ENCODE measurements at places on chromosomes 5 and 9.

DNA sequence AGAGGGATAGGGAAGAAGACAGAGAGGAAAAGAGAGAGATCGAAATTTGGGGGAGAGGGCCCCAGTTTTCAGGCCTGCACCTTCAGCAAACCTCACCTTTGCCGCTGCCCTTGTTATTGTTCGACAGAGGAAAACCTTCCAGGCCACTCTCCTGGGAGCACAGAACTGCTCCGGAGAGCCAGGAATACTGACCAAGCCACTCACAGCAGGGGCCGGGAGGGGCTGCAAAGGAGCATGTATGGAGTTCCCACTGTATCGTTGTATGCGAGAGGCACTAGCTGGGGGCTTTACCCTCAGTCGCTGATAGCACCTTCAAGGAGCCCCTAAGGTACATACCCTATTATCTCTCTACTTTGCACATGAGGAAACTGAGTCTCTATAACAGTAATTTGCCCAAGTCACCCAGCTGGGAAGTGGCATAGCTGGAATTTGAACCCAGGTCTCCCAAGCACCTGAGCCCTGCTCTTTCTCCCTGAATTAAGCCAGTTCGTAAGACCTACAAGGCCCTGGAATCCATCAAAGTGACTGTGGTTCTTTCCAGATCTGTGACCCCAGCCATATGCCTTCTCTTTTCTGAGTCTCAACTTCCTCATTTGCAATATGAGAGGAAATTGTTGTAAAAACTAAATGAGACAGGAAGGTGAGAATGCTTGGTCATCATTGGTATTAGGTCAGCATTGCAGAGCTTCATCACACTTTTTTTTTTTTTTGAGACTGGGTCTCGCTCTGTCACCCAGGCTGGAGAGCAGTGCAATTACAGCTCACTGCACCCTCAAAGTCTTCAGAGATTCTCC is 21.0 kb upstream of the FOXE1 start:
- no peak for DNase-seq

DNA sequence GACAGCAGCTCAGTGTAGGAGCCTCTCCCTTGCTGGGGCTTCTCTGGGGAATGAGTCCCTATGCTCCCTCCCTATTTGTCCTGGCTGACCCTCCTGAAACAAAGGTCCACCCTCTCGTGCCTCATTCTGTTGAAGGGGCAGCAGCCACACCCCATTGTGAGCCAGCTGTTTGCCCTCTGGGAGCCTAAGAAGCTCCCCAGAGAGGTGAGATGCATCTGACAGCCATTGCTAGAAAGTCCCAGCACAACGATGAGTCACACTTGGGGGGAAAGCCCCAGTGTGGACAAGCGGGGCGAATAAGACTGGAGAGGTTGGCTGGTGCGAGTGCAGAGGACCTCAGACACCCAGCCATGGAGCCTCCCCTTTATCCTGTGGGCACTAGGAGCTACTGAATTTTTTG is 101.4 kb downstream of the PPARGC1B start:
- DNase-seq: peak; percentile 73

DNA sequence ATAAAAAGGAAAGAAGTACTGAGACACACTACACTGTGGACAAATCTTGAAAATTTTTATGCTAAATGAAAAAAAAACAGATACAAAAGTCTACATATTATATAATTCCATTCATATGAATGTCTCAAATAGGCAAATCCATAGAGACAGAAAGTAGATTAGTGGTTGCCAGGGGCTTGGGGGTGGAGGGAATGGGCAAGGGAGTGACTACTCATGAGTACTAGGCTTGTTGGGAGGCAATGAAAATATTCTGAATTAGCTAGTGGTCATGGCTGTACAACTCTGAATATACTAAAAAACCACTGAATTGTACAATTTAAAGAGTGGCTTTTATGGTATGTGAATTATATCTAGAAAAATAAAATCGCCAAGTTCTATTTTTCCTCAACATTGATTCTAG is 154.9 kb downstream of the AUH start:
- DNase-seq: no peak

- DNase-seq: no peak
Observed at GRCh38 chr5:73274121-73274520, 101.1 kb downstream of the TMEM174 start.

DNA sequence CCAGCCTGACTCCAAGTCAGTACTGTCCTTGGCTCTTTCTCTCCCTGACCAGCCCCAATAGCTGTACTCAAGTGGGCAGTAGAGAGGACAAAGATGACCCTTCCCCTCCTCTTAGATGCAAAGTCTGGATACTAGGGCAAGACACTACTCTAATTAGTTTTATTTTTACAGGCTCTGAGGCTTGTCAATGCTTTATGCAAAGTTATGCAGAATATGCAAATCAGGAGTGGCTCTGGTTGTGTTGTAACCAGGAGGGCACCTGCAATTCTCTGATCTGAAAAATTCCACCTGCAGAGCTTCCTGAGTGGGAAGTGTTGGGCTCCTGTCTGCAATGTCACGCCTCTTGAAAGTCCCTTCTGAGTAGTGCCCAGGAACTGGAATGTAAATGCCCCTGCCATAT is 201.5 kb downstream of the RGS3 start:
- DNase-seq: no peak

- no peak for DNase-seq
Observed at GRCh38 chr5:17192191-17192590, 25.2 kb upstream of the BASP1 start.

GRCh38 chr5:72572236-72572765 is 65.1 kb upstream of the ZNF366 start:
- no peak for DNase-seq

- no peak for DNase-seq
Observed at GRCh38 chr5:125750861-125751186, 672.4 kb upstream of the GRAMD2B start.

GRCh38 chr9:17148324-17148723 is 13.5 kb downstream of the CNTLN start:
- DNase-seq: no peak

DNA sequence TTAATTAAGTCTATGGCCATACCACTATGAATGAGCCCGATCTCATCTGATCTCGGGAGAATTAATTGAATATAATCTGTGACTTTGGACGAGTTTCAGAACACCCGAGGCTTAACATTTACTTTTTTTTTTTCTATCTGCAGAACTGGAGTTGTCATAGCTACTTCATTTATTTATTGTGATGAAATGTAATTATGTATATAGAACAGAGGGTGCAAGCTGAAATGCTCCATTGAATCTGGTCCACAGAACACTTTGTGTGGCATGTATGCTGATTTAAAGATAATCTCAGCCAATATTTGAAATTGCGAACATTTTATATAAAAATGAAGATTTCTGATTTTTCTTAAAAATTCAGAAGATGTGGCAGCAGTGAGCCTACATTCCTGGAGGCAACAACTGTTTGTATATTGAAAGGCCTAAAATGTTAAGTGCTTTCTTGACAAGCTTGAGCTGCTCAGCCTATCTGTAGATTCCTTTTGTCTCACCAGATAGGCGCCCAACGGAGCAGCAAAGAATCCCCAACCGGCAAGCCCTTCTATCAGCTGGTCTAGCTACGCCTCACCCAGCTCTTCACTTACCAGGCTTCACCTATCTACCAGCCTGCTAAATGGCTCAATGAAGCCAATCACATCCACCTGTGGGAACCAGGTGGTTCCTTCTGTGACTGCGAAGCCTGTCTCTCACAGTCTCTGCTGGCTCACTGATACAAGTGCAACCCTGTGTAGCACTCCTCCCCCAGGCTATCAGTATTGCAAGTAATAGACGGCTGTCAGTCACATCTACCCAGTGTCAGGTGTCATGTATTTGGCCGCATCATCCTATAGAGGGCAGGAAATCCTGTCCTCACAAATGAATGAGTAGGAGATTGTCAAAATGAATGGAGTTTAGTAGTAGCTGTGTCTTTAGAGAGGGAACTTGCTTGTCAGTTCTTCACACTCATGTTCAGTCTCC is 170.6 kb upstream of the MRPS30 start:
- DNase-seq: no peak

DNA sequence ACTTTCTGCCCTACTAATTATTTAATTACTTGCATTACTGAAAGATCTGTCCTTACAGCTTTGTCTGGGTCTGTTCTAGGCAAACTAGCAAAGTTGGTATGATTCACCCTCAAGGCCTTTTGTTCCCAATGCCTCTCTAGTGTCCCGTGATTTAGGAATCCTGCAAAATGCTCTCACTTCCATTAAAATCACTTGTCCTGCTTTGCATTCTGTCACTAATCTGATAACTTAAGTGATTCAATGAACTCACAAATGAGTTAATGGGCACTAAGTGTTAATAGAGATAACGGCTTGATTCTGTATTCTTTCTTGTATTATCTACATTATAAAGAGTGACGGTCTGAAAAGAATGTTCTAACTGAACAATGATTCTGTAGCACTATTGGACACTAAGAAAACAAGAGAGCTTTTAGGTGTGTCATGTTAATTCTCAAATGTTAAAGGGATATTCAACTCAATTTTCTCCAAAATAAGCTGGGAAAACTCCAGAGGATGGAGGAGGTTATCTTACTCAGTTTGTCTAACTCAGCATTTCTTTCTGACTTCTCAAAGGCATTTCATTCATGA is 697.3 kb downstream of the CETN3 start:
- DNase-seq: no peak

DNA sequence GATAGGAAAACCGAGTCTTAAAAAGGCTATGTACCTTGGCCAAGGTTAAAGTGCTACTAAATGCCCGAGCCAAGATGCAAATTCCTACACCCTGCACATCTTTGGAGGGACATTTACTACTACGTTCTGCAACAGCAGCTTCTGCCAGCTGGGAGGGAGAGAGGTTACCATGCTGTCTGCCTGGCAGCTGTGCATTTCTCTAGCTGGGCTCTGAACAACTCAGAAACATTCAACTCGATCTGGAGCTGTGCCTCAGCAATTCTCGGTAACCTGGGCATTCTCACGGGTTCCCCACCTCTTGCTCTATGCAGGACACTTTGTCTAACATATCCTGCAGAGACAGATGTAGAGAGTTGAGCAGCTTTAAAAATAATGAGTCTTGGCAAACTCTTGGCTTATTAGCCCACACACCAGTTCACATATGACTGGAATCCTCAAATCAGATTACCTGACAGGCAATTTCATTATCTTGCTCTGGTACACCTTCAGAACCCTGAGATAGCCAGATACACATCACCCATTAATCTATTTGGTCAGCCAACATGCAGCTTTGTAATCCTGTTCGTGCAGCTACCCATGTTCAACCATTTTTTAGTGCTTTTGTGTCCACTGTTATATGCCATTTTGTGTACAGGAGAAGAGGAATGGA is 115.8 kb downstream of the EFNA5 start:
- DNase-seq: no peak

DNA sequence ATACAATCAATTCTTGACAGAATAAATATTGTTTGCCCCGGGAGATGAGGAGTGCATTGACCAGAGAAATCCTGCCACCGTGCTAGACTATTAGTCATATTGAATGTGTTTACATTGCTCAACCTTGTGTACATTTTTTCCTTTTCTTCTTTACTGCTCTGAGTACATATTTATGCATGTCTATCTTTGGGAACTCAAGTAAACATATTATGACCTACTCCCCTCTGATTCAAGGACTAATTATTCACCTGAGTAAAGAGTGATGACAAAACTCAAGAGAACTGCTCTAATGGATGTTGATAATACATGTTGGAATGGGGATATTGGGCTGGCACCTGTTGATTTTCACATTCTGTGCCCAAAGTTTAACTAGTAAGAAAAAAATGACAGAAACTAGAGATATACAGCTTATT is 3.9 kb upstream of the SPINK1 start:
- DNase-seq: no peak

DNA sequence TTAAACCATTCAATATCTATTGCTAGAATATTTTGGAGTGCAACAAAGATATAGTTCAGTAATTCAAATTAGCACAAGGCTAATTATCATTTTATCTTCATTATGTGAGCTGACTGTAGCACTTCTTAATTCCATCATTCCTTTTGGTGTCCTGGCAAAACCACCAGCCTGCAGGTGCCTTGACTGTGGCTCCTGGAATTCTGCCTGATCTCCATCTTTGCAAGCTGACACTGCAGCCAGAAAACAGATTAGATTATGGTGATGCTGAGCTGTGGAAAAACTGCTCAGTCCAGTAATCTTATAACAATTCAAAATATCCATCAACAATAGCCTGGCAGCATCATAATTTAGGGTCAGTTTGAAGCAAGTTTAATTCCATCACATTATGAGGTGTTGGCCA is 919.5 kb downstream of the DTWD2 start:
- DNase-seq: no peak

- DNase-seq: no peak
Observed at GRCh38 chr5:153086486-153086885, 404.0 kb upstream of the GRIA1 start.

DNA sequence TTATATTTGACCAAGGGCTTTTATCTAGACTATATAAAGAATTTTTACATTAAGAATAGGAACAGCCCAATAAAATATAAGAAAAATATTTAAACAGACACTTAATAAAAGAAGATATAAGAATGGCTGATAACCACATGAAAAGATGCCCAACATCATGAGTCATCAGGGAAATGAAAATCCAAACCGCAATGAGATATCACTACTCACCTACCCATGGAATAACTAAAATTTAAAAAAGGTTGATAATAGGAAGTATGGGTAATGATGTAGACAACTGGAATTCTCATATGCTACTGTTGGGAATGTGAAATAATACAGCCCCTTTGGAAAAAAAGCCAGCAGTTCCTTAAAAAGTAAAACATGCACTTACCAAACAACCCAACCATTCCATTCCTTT is 206.9 kb upstream of the PCSK5 start:
- DNase-seq: no peak
